Prostate gland (tissue), 2 donors: ENCODE measurements at places on chromosomes 4 and X.

GRCh38 chrX:38970074-38970473 lies 168.8 kb downstream of the MID1IP1 start:
- DNase-seq: no peak

- no peak for DNase-seq
Observed at GRCh38 chr4:130468340-130468739, 1372.4 kb downstream of the C4orf33 start.

DNA sequence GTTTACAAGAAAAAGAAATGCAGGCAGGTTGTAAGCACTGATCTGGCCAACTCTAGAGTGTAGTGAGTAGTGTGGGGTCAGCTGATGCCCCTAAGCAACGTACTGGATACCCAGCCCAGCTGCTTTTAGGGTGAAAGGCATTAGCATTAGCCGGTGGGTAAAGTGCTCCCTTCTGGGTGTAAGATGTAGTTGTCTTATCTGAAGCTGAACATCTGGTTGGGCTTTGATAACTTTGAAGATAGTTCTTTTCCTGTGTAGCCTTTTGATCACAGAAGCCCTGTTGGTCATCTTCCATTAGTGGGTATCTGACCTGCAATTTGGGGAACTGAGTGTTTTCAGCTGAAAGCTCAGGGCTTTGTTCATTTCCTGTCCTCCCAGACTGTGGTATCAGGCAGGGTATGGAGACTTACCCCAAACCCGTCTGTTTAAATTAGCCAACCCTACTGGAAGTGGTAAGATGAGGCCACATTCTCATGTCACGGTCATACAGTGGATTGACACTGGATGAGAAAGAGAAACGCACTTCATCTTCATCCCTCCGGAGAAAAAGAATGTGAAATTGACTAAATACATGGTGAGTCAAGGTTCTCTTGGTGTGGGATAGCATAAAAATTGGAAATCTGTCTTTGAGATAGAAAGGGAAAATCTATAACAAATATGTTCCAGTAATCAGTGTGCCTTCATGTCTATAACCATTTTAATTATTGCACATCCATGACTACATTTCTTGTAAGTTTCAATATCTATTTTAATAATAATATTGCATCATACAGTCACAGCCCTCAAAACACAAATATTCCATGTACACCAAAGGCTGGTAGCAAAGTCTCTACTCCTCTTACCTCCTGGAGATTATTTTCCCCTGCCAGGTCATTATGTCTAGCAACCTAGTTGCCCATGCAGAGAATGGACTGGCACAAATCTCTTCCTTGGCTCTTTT lies 8.7 kb downstream of the RHOH start:
- no peak for DNase-seq

GRCh38 chr4:82666970-82667665 lies 105.3 kb upstream of the TMEM150C start:
- no peak for DNase-seq

GRCh38 chr4:48100256-48100655 lies 33.8 kb downstream of the TXK start:
- DNase-seq: no peak

DNA sequence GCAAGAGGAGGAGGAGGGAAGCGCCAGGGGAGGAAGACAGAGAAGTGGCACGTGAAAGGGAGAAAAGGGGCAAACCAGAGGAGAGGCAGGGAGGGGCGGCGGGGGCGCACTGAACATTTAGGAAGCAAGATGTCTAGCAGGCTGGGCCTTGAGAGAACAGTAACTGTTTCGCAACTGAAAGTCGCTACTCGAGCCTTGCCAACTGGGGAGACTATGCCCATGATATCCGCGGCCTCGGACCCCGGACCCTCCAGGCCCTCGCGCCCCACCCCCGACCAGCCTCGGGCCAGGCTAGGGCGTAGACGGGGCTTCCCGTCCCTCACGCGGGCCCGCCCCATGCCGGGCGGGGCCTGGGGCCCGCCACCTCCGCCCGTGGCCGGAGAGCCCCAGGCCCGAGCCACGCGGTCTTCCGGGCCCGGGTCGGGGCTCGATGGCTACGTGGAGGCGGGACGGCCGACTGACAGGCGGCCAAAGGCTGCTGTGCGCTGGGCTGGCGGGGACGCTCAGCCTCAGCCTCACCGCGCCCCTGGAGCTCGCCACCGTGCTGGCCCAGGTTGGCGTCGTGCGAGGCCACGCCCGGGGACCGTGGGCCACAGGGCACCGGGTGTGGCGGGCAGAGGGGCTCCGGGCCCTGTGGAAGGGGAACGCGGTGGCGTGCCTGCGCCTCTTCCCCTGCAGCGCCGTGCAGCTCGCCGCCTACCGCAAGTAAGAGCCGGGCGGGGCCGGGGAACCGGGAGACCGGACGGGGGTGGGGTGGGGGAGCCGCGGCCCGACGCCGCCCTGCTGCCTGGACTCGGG lies at the start of gene SLC25A43:
SLC25A43 (plus strand) TSS at position 363 of the 798 bp plus-strand sequence; CDS start at position 431, 68 bp downstream.
- no peak for DNase-seq

GRCh38 chr4:175702703-175703102 lies 109.4 kb downstream of the GPM6A start:
- no peak for DNase-seq

- no peak for DNase-seq
Observed at GRCh38 chr4:6153874-6154273, 46.5 kb downstream of the JAKMIP1 start.

GRCh38 chr4:168713253-168713652 lies 216.4 kb downstream of the PALLD start:
- no peak for DNase-seq

GRCh38 chrX:68932611-68933010 lies 103.8 kb downstream of the EFNB1 start:
- DNase-seq: no peak

DNA sequence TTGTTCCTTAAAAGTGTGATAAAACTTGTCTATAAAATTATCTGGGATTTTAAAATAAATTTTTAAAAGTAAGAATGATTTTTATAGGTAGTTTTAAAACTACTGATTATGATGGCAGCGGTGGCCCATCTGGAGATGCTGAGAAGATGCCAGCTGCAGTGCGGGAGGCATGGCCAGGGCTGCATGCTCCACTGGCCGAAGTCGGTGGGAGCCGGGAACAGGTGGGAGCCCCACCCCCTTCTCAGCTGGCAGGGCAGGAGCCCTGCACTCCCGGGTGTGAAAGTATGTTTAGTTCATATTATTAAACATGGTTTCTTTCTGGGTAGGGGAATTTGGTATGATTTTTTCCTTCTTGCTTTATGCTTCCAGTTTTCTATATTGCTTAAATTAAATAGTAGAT lies 63.8 kb downstream of the CORIN start:
- DNase-seq: no peak

- DNase-seq: no peak
Observed at GRCh38 chr4:47432749-47433148, 30.8 kb downstream of the COMMD8 start.

- no peak for DNase-seq
Observed at GRCh38 chr4:106201373-106201772, 114.6 kb downstream of the TBCK start.

DNA sequence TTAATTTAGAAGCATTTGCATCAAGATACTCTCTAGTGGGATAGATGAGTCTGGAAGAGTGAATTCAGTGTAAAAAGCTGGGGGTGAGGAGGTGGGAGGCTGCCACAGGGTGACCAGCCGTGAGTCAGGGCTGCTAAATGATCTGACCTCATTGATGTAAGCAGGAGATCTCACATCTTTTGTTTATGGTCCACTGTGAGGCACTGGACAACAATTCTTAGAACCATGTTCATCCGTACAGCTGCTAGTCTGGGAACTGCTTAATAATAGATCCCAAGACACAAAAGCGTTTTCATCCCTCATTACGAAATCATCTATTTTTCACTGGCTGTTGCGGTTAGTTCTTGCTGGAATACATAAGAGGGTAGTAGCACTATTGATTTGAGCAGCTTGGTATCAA lies 14.1 kb downstream of the KLF3 start:
- no peak for DNase-seq

DNA sequence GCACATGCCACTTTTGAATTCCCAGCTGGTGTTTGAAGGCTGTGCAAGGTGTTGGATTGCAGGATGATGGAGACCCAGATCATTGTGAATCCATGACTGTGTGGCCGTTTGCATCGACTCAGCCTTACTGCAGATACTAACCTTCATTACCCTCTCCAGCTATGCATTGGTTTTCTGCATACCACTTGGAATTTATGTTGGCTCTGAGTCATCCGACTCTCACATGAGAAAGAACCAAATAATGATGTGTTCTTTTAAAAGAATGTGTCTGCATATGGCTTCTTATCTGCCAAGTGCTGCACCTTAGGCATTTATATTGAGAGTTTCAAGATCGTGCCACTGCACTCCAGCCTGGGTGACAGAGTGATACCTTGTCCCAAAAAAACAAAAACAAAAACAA lies 106.7 kb upstream of the PRKX start:
- DNase-seq: no peak

DNA sequence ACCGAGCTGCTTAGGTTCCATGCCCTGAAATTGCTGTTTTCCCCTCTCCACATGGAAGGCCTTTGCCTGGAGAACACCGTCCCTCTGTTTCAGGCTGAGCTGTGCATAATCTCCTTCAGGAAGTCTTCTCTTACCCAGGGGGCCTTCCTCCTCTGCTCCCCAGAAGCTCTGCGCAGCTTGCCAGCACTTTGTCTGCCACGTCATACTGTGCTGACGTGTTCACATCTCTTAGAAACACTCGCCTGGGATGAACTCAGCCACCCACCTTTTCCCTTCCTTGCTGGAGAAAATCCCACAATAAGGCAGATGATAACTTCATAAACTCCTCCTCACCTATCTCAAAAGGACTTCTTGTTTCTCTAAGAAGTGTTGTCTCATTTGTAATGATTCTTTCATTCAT lies 110.7 kb downstream of the ARHGAP10 start:
- no peak for DNase-seq

- no peak for DNase-seq
Observed at GRCh38 chr4:15965325-15965724, 2.4 kb upstream of the FGFBP2 start.

DNA sequence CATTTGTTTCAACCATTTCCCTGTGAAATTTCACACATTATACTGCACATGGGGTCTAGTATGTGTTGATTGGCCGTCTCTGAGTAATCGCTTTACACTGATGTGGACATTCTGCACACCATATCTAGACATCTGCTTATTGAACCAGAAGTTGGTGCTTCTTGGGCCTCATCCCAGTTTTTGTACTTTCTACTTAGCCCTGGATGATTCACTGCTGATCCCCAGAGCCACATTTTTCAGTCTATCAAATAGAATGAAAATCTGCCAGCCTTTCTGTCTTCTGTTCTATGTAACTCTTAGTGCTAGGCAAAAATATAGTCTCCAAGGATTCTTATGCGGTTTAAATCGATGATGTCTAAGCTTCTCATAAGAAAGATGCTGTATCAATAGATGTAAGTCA lies 40.5 kb upstream of the RELL1 start:
- DNase-seq: no peak
